ENCODE measurements at places on chromosomes 1 and 21.

DNA sequence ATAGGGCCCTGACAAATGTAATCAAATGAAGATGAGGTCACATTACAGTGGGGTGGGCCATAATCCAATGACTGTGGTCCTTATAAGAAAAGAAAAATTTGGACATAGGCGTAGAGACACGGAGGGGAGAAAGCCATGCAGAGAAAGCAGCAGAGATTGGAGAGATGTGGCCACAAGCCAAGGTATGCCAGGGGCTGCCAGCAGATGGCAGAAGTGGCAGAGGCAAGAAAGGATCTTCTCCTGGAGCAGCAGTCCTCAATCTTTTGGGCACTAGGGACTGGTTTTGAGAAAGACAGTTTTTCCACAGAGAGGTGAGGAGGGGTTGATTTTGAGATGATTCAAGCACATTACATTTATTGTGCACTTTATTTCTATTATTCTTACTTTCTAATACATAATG, 355.1 kb downstream of the NPHP4 start:
- no peak for DNase-seq

DNA sequence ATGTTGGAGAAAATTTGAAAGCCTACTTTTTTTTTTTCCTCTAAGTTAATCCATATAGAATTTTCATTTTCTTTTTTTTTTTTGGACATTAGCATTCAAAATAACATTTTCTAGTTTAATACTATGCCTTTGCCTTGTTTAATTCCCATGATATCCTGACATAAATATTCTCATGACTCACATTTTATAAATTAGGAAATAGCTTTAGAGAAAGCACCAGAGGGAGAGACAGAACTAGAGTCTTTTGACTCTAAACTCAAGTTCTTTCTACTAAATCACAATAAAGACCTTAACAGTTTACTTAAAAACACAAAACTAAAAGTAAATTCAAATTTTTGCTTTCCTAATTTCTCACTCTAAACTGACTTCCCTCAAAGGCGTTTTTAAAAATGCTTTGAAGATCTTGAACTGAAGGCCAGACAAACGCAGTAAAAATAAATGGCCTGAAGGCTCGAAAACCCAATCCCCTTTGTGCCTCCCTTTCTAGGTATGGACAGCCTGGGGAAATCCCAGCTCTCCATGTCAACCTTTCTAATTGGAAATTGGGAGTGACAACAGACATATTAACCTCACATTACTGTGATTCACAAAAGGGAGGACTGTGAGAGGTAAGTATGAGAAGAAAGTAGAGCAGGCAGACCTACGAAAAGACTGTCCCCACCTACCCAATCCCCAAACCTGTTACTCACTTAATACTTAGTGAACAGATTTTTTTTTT, 104.6 kb downstream of the ENAH start:
- no peak for DNase-seq

DNA sequence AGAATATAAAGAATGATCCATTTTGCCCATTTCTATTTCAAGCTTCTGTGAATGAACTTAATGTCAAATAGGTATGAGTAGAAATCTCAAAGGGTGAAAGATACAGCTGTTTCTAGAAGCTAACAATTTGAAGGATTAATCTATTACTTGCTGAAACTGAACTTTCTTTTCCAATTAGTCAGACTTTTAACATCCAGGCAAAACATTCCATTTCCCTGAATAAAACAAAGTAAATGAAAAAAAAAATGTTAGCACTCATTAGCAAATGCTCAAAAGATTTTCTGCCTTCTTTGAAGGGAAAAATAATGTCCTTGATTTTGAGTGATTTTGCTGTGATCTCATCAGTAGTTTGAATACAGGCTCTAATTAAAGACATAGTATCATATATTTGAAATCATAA, 447.6 kb upstream of the PRMT6 start:
- DNase-seq: no peak

GRCh38 chr1:64920941-64921589, 45.3 kb downstream of the JAK1 start:
- no peak for DNase-seq

DNA sequence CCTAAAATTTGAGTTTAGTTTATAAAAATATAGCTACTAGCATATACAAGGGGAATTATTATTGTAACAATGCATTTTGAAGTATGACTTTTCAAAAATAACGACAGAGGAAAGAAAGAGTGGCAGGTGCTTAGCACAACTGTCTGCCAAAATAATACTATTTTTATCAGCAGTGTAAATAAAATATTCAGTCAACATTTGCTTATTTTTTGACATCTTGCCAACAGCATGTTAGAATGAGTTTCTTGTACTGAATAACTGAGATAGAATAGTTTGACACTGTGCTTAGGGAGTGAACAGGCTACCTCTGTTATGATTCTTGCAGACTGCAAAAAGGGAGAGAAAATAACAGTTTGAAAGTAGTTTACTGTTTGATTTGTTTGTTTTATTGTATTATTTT, 909.8 kb downstream of the BRINP3 start:
- no peak for DNase-seq

DNA sequence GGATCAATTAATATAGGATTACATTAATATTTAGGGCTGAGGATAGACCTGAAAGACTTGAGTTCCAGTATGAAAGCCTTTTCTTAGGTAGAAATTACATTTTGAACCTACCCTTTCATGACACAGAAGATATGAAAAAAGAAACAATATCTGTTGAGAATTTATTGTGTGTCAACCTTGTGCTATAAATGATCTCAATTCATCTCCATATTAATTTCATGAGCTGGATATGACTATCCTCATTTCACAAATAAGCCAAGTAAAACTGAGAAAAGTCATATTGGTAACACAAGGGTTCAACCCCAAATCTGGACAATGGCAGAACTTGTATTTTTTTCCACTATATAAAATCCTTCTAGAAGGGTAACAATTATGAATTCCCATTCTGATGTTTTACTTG, 120.0 kb downstream of the TRIM33 start:
- no peak for DNase-seq

- DNase-seq: no peak
Observed at GRCh38 chr1:3563610-3564009, 47.7 kb downstream of the MEGF6 start.

- DNase-seq: no peak
Observed at GRCh38 chr1:158024737-158025136, 31.3 kb downstream of the KIRREL1 start.

- DNase-seq: no peak
Observed at GRCh38 chr1:26411624-26412074, 1.0 kb downstream of the LIN28A start.

GRCh38 chr1:212410231-212410820, 4.4 kb downstream of the PACC1 start:
- no peak for DNase-seq

DNA sequence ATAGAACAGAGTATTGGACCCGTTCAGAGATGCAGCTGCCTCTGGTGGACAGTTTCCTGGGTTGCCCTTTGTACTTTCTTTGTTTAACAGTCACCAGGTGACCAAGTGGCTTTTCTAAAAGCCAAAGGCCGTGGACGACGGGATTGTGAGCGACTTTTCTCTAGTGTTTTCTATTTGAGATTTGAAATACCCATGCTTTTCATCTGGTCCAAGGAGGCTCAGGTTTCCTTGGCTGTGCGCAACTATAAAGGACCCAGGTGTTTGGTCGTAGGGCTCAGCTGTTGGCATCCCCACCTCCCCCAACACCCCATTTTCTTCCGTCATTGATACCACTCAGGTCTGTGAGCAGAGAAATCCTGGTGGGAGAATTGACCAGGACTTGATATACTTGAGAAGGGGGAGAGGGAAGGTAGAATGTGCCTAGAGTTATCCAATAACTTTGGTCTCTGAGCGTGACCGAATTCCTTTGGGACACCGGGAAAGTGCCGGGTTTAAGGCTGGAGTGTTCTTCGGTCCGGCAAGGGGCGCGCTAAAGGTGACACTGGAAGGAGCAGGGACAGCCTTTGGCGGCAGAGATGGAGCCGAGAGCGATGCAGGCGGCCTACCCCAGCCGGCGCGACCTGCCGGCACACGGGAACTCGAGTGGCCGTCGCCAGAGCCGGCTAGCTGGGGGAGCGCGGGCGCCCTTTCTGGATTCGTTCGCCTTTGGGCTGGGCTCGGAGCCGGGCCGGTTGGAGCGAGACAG, 83.4 kb upstream of the BMP8A start:
- DNase-seq: no peak

DNA sequence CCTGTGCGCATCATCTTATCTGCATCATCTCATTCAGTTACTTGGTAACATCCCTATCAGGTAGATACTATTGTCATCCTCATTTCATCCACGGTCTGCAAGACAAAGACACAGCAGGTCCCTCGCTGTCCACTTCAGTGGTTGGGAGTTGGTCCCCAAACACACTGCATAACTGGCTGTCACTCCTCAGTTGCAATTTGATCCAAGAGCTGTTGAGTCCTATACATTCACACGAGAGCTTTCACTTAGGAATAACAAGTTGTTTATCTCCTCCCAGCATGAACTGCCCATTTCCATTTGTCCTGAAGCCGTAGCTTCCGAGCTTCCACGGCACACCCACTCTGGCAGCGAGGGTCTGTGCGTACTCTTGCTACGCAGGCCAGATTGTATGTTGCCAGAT, 472.0 kb downstream of the CAMTA1 start:
- no peak for DNase-seq

GRCh38 chr21:42937960-42938605, 12.7 kb upstream of the ERVH48-1 start:
- DNase-seq: no peak

GRCh38 chr1:21605964-21606705, 63.0 kb downstream of the RAP1GAP start:
- no peak for DNase-seq

DNA sequence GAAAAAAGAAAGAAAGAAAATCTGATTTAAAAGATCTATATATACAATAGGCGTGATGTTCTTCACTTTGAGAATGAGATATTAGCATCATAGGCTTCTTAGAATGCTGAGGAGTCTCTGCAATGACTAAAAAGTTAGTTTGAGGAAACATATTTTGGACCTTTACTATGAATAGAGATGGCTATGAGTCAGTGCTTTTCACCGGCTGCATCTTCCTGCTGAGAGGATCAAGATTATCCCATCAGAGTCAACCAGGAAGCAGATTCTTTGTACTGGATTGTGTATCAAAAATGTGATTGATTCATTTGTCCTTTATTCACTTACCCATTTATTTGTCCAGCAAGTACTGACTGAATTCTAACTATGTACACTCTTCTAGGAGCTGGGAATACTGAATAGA, 144.2 kb downstream of the KCNK2 start:
- DNase-seq: no peak

Data from stimulated activated CD4-positive, alpha-beta T cell treated with anti-CD3 and anti-CD28 coated beads, Interleukin-1b, Interleukin-23, amount 100 ng/mL, for 24 hours (primary cell).